ENCODE measurements at places on chromosomes 12 and 14. TPM values are rescaled to one million over a fixed set of nuclear protein-coding genes. Genes with fewer than 3 reads are reported as not detected.

Gene NEDD8
- 226 TPM for total RNA-seq

Gene RAD9B
- total RNA-seq, result 0.23 TPM

Gene PMEL
- 1.2 TPM for total RNA-seq

Gene KRT71
- total RNA-seq, result not detected

Gene PTMS
- total RNA-seq, result 141 TPM

Gene PAX9
- not detected for total RNA-seq

Gene KLRC3
- not detected for total RNA-seq

- H3K36me3 ChIP-seq, result no peaks in the 10 kb centered on the region
- DNase-seq, result peak; percentile 41
- H3K27ac ChIP-seq, result peak overlapping the region; percentile 99
- H3K27me3 ChIP-seq, result no peaks in the 10 kb centered on the region
- peak overlapping the region; percentile 99 for H3K4me3 ChIP-seq
Observed at GRCh38 chr12:49109641-49110463, 795 bp downstream of the LMBR1L start.

- DNase-seq, result no peak
- H3K4me3 ChIP-seq, result no peak overlapping the region
- no peaks in the 10 kb centered on the region for H3K36me3 ChIP-seq
- no peaks in the 10 kb centered on the region for H3K4me1 ChIP-seq
- no peaks in the 10 kb centered on the region for H3K27me3 ChIP-seq
Observed at GRCh38 chr14:85218982-85219381, 311.0 kb upstream of the FLRT2 start.

DNA sequence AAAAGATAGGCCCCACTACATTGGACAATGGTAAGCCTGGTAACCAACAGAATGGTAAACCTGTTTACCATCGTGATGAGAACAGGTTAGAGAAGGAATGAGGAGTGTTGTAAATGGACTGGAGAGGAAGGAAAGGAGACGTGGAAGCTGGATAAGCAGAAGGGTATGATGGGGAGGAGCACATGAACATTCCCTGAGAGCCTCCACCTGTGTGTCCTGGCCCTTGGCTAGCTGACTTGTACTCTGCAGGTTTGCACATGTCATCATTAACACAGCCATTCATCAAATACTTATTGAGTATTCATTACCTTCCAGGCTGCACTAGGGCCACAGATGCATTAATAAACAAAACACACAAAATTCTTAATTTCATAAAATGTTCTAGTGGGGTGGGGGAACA is 4.3 kb upstream of the IL26 start:
- H3K27ac ChIP-seq, result no peak overlapping the region
- H3K4me3 ChIP-seq, result no peak overlapping the region
- H3K27me3 ChIP-seq, result no peaks in the 10 kb centered on the region
- no peaks in the 10 kb centered on the region for H3K36me3 ChIP-seq

GRCh38 chr12:47145188-47145587 is 65.4 kb upstream of the AMIGO2 start:
- H3K4me1 ChIP-seq, result no peaks in the 10 kb centered on the region
- no peak for DNase-seq
- H3K27me3 ChIP-seq, result no peaks in the 10 kb centered on the region
- H3K36me3 ChIP-seq, result no peaks in the 10 kb centered on the region
- H3K4me3 ChIP-seq, result no peak overlapping the region

- peaks cover 26% of the 10 kb centered on the region for H3K4me1 ChIP-seq
- H3K4me3 ChIP-seq, result peak overlapping the region; percentile 31
- DNase-seq, result no peak
- peak overlapping the region; percentile 54 for H3K27ac ChIP-seq
Observed at GRCh38 chr12:53493610-53494391, 5.5 kb downstream of the MAP3K12 start.

GRCh38 chr12:46342562-46343033 is 30.0 kb downstream of the SLC38A2 start:
- H3K27ac ChIP-seq, result no peak overlapping the region
- no peak overlapping the region for H3K4me3 ChIP-seq
- H3K36me3 ChIP-seq, result no peaks in the 10 kb centered on the region
- H3K4me1 ChIP-seq, result peaks cover 6% of the 10 kb centered on the region
- peak; percentile 32 for DNase-seq

DNA sequence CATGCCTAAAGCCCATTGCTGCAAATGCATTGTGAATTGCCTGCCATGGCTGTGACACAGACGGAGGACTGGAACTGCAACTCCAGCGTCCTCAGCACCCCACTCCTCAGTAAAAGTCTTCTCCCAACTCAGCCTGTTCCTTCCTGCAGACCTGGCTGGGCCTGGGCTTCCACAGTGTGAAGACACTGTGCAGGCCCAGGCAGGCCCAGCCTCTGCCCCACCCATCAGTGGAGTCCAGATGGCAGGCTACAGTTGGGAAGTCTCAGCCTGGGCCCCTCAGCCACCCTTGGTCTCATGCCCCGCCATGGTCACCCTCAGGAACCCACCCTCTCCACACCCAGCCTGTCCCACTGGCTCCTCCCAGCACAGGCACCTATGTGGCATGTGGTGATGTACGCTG is 22.0 kb downstream of the VSX2 start:
- H3K27ac ChIP-seq, result no peak overlapping the region
- DNase-seq, result no peak
- H3K36me3 ChIP-seq, result no peaks in the 10 kb centered on the region
- H3K4me1 ChIP-seq, result peaks cover 12% of the 10 kb centered on the region
- H3K27me3 ChIP-seq, result peaks cover 4% of the 10 kb centered on the region
- H3K4me3 ChIP-seq, result no peak overlapping the region

DNA sequence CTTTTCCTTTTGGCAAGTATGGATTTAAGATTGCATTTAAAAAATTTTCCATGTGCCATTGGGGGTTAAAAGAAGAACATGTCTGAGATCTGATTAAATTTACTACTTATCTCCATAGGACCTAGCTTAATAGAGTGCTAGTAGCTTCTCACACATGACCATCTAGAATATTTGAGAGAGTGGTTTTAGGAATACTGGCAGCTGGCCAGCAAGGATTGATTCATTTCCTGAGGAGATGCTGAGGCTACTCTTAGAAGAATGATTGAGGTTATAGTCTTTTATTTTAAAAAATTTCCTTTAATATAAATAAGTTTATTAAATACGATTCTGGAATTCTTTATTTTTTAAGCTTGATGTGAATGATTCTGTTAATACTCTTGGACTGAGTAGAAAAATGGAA is 56.2 kb downstream of the MIPOL1 start:
- no peaks in the 10 kb centered on the region for H3K4me1 ChIP-seq
- no peaks in the 10 kb centered on the region for H3K36me3 ChIP-seq
- H3K4me3 ChIP-seq, result no peak overlapping the region
- H3K27me3 ChIP-seq, result no peaks in the 10 kb centered on the region
- no peak for DNase-seq

DNA sequence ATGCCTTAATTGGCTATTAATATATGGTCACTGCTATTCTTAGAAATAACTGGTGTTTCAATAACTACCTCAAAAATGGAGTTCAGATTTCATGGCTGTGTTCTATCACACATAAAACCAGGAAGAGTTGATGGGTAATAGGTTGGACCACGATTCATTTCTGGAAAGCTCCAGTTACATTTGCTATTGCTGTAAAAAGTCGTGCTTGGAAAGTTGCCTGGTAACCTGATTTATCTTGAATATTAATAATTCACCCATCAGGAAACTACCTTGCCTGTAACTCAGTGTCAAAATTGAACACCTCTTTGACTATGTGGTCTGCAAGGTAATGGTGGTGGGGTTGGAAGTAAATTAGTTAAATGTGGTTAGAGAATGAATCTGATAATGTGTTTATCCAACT is 104.7 kb upstream of the IFNG-AS1 start:
- no peaks in the 10 kb centered on the region for H3K4me1 ChIP-seq
- no peak overlapping the region for H3K27ac ChIP-seq
- no peaks in the 10 kb centered on the region for H3K36me3 ChIP-seq
- no peaks in the 10 kb centered on the region for H3K27me3 ChIP-seq

DNA sequence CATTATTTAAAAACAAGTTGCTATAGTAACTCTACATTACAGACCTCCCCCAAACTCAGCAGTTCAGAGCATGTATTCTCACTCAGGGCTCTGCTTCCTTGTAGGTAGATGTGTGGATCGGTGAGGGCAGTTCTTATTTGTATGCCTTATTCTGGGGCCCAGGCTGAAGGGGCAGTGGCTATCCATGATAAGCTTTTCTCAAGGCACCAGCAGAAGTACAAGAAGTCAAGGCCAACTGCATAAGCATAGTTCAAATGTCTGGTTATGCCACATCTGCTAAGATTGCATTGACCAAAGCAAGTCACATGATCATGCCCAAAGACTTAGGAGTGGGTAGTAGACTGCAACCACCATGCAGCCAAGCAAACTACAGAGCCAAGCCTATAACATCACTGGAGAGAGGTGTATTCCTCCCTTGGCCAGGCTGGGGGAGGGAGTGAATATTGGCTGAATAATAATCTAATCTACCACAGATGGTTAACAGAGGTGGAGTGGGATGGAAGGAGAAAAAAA is 4.6 kb downstream of the PSEN1 start:
- H3K27me3 ChIP-seq, result no peaks in the 10 kb centered on the region
- peaks cover 25% of the 10 kb centered on the region for H3K4me1 ChIP-seq
- H3K27ac ChIP-seq, result no peak overlapping the region
- no peaks in the 10 kb centered on the region for H3K36me3 ChIP-seq
- H3K4me3 ChIP-seq, result no peak overlapping the region

GRCh38 chr14:50599700-50600444 is 39.9 kb downstream of the ATL1 start:
- no peaks in the 10 kb centered on the region for H3K4me1 ChIP-seq
- H3K4me3 ChIP-seq, result no peak overlapping the region
- no peaks in the 10 kb centered on the region for H3K36me3 ChIP-seq
- no peak overlapping the region for H3K27ac ChIP-seq
- H3K27me3 ChIP-seq, result no peaks in the 10 kb centered on the region

DNA sequence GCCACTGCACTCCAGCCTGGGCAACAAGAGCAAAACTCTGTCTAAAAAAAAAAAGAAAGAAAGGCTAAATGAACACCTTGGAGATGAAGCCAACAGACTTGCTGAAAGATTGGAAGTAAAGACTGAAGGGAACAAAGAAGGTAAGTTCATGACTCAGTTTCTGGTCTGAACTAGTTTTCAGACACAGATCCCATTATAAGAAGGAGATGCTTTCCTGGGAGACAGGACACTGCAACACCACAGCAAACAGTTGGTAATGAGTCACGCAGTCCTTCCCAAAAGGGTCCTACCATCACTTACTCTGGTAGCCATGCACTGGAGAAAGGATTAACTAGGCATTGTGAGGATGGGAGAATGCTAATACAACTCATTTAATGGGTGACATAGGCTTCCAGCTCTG is 97.2 kb downstream of the SSPN start:
- no peaks in the 10 kb centered on the region for H3K27me3 ChIP-seq
- no peak for DNase-seq
- no peaks in the 10 kb centered on the region for H3K36me3 ChIP-seq
- peaks cover 7% of the 10 kb centered on the region for H3K4me1 ChIP-seq
